Astrocyte of the spinal cord (primary cell): ENCODE measurements at places on chromosomes 1 and 21.

- no peak for DNase-seq
These were observed 10.1 kb downstream of the ZZZ3 start for GRCh38 chr1:77672374-77672773.

DNA sequence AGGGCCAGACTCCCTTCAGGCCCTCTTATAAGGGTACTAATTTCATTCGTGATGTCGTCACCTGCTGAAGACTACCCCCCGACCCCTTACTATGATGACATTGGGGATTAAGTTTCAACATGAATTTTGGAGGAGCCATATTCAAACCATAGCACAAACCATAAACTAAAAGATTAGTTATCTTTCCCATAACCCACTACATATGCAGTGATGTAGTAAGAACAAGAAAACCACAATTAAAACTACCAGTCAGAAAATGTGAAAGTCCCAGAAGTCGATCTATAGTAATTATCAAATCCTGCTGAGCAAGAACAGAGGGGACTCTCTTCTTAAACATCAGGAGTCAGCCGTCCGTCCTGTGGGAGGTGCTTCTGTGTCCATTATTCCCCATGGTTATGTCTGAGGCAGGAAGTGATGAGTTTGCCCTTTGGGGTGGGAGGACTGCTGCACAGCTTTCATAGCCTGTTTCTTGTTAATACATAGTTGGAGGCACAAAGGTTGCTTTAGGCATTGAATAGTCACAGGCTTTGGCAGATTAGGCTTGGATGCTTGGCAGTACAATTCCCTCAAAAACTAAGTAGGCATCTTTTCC, 35.9 kb upstream of the PTGFRN start:
- peak; percentile 16 for DNase-seq

GRCh38 chr1:225447650-225448089, 19.8 kb upstream of the LBR start:
- peak; percentile 53 for DNase-seq

GRCh38 chr1:220924331-220924970, 45.2 kb downstream of the HLX start:
- no peak for DNase-seq

GRCh38 chr21:40179166-40179565, 311.9 kb downstream of the PCP4 start:
- DNase-seq: no peak

DNA sequence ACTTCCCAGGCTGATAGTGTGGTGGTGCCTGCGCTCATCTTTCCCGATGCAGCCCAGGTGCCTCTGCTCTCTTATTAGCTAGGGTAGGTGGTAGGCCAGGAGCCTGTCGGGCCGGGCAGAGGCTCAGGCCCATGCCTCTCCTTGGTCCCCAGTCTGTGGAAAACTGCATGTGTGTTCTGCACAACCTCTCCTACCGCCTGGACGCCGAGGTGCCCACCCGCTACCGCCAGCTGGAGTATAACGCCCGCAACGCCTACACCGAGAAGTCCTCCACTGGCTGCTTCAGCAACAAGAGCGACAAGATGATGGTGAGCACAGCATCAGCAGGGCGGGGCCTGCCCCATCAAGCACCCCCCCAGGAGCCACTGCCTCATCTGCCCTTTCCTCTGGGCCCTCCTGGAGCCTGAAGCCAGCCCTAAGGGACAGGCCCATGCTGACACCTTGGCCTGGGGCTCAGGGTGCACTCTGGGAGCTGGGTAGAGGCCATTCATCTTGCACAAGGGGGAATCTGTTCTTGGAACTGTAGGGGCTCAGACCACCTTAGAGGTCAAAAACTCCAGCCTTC, 38.6 kb downstream of the PKP1 start:
- DNase-seq: no peak

GRCh38 chr1:208093754-208094719, 150.1 kb downstream of the PLXNA2 start:
- DNase-seq: peak; percentile 63

DNA sequence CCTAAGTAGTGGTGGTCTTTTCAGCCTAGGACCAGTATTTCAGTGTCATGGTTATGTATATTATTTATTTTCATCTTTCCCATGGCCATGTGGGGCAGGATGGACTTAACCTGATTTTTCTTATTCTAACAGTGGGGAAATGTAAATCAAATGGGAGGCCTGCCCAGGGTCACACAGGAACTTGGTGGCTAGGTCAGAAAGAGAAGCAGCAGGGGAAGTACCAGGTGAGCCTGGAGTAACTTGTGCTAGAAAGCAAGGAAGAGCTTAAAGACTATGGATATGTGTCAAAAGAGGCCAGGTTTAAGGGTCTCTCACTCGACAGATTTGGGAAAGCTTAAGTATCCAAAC, 936 bp downstream of the ZFP69B start:
- no peak for DNase-seq

DNA sequence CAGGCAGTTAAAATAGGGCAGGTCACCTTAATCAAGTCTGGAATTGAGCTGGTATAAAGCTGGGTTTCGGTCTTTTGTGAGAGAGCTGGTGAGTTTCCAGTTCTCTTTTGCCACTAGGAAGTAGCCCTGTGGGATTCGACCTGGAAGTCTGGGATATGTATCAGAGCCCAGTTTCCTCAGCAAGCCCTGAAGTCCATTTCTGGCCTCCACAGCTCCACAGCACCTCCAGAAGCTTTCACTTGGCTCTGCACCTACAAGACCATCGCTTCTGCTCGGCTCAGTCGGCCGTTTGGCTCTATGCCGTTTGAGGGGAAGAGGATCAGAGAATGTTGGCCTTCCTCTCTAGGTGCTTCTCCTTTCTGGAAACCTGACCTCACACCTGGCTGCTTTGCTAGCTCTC, 148.0 kb downstream of the GALNT2 start:
- DNase-seq: peak; percentile 77

- DNase-seq: no peak
These were observed 3.7 kb upstream of the ID3 start for GRCh38 chr1:23563003-23563402.

GRCh38 chr21:38661197-38661871, 144.4 kb upstream of the ETS2 start:
- DNase-seq: no peak

DNA sequence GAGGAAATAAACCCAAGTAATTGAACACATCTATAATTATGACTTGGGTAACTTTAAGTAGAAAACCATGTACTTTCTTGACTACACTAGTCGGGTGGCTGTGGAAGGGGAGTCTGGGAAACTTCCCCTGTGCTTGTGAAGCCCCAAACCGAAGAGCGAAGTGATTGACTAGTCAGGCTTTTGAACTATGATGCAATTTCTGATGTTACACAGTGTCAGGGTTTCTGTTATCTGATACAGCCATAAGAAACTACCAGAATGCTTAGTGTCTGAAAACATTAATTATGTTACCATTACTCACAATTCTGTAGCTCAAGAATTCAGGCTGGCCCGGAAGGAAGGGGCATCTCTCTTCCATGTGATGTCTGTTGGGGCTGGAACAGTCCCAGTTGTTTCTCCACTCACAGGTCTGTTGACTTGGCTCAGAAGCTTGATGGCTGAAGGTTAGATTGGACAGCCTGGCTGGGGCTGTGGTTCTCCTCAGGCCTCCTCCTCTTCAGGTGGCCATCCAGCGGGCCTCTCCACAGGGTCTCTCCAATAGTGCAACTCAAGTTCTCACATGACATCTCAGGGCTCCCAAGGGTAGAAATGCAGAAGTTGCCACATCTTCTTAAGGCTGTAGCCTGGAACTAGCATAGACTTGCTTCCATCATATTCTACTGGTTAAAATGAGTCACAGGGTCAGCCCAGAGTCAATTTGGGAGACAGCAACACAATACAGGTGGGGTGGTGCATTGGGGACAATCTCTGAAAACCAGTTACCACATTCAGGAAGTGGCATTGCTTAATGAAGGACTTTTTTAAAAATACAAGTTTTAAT, 8.3 kb upstream of the C8B start:
- DNase-seq: no peak

DNA sequence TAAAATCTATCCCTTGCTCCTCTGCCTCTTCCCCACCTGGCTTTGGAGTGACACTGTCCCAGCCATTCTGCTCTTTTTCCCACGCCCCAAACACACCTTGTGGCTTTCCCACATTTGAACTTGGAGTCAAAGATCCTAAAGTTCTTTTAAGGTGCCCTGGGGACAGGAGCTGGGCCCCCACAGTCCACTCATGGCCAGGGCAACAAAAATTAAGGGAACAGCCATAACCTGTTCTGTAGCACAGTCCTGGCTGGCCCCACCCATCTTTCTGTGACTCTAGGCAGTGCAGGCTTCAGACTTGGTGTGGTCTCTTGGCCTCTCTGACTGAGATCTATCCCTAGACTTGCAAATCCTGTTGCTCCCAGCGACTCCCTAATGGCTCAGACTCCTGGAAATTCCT, 143.0 kb upstream of the MAGI3 start:
- no peak for DNase-seq

DNA sequence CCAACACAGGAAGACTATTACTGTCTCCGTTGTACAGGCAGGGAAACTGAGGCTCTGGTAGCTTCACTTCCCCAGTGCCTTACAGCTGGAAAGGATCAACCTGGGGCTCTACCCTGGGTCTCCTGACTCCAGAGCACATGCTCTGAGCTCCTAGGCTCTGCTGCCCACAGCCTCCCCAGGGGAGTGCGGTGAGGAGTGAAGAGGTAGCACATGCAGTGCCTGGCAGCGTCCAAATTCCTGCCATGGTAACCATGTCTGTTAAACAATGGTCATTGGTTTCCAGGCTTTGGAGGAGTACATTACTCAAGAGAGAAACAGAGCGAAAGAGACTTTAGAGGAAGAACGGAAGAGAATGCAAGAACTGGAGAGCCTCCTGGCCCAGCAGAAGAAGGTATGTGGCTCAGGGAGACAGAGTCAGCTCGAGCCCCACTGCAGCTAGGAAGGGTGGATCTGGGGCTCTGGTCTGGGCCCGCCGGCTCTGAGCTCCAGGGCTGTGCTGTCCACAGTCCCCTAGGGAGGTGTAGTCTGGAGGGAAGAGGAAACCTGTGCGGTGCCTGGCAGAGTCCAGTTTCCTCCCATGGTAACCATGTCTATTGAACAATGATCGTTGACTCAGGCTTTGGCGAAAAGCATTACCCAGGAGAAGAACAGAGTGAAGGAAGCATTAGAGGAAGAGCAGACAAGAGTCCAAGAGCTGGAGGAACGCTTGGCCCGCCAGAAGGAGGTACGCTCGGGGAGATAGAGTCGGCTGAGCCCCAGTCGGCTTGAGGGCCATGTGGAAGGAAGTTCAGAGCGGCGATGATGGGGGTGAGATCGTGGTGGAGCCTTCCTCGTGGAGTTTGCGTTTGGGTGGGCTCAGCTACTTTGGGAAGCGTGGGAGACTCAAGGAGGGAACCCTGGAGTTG, 64.6 kb upstream of the EFHD2 start:
- peak; percentile 31 for DNase-seq

GRCh38 chr1:27380766-27381733, 2.1 kb downstream of the CD164L2 start:
- no peak for DNase-seq

DNA sequence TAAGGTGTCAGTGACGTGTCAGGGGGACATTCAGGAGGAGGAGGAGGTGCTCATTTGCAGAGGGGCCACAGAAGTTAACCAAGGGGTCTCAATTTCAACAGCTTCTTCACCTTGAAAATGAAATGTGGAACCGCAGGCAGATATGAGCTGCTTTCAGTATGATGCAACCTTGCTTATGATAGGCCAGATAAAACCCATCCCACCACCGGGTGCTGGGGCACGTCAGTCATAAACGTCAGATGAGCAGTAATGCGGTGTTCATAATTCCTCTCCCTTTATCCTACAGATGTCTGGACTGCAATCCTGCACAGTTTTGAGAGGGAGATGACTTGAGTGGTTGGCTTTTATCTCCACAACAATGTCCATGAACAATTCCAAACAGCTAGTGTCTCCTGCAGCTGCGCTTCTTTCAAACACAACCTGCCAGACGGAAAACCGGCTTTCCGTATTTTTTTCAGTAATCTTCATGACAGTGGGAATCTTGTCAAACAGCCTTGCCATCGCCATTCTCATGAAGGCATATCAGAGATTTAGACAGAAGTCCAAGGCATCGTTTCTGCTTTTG, 1.7 kb downstream of the PTGFR start:
- no peak for DNase-seq

DNA sequence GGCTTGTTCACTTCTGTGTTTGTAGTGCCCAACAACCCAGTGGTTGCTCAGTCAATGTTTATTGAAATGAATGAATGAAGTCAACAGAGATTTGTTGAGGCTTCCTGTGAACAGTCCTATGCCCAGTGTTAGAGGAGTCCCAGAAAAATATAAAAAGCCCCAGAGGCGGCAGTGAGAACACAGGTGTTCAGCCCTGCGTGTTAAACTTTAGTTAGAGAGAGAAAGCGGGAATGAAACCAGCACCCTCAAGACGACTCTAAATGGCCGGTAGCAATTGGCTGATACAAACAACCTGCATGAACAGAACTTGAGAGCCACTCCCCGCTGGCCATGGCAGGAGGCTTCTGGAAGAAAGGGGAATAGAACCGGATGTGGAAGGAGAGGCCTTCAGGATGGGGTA, 22.6 kb downstream of the TMEM51 start:
- DNase-seq: no peak

DNA sequence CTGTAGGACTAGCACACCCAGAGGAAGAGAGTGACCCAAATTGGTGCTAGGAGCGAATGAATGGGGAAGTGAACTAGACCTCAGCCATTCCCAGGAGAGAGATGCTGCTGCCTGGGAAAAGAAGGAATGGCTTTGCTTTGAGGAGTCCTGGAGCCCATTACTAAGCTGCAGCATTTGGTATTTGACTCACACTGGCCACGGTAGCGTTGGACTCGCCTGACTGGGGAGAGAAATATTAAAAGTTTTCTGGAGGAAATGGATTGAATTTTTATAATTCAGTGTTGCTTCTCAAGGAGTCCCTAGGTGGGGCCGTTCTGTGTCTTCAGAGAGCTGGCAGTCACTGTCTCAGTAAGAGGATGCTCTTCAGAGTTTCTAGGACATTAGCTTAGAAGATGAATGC, 40.2 kb downstream of the PIK3CD start:
- no peak for DNase-seq

DNA sequence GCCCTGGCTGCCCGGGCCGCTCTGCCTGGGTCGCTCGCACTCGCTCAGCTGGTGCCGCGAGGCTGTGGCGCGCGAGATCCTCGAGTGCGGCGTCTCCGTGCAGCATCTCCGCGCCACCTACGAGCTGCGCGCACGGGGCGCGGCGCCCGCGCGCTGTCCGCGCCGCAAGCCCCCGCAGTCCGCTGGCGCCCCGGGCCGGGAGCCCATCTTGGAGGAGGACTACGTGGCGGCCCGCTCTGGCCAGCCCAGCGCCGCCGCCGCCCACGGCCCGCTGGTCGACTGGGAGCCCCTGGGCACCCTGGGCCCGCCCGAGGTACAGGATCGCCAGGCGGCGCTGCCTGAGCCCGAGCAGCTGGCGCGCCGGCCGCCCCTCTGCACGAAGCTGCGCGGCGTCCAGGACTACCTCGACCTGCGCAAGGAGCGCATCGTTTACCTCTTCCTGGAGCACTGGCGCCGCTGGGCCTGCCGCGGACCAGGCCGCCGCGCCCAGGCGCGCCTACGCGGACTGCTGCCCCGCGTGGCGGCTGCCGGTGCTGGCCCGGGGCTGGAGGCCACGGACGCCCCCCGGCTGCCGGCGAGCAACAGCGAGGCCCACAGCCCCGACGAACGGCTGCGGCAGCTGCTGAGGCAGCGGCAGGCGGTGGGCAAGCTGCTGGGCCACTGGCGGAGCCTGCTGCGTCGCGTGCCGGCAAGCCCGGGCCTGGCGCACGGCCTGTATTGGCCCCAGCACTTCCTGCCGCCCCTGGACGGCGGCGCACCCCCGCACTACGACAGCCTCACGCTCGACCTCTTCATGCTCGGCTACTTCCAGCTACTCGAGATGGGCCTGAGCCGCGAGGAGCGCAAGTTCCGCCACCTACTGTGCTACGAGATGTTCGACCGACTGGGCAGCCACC, 10.9 kb downstream of the TNFRSF25 start:
- DNase-seq: no peak

GRCh38 chr1:179142889-179143299, 61.0 kb downstream of the TOR3A start:
- DNase-seq: peak; percentile 99

GRCh38 chr1:56466538-56466937, 112.8 kb downstream of the PLPP3 start:
- no peak for DNase-seq
